ENCODE measurements at places on chromosomes 1 and 21.
A peak's percentile ranks its signal among the peaks of the same experiment; 100 is the strongest.

DNA sequence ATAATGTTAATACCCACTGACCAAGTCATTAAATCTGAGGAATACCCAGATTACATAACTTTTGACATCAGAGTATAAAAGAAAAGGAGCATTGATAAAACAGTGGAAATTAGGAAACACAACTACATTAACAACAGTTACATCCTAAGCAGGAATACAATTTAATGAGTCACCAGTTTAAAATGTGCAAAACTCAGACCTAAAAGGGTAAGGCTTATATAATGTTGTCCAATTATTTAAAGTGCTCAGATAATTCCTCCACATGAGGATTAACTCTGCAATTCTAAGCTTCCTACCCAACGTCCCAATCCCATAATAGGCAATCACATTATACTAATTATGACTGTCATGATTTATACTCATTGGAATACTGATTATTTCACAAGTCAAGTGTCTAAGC lies 50.5 kb downstream of the ABL2 start:
- DNase-seq, result no peak

DNA sequence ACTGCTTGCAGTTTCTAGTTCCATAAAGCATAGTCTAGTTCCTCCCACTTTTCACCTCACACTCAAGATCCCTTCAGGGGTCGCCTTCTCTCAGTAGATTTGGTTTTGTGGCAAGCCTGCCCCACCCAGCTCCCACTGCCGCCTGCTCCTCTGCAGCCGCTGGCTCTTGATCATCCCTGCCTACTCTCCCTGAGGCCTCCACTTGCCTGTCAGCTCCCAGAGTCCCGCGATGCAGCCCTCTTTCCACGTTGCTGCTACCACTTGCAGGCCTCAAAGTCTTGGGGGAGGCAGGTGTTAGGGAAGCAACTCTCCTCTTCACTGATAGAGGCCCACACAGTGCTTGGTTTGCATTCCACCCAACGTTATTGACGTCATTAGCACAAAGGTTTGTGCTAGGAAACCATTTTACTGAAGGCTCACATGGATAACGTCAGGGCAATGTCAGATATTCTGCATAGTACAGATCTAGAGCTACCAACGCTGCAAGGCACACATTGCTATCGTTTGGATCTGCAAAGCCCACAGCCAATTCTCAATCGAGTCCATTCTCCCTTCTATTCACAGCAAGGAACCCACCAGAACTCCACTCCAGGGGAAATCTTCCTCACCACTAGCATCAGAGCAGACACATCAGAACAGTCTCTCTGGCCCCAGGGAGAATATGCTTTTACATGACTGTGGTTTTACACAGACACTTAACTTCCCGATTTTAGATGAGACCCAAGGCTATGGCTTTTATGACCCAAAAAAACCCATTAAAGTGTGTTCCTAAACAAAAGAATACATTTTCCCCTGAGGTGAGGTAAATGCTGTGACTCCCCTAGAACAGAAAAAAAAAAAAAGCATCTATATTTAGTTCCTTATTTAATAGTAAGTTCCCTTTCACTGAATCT lies 519.5 kb upstream of the CAMK1G start:
- no peak for DNase-seq

- DNase-seq, result peak; percentile 32
Observed at GRCh38 chr1:19643602-19644394, at the start of gene NBL1. Gene NBL1 (plus strand): TSS chr1:19644311. CDS start chr1:19655031, 10,720 bp downstream.

DNA sequence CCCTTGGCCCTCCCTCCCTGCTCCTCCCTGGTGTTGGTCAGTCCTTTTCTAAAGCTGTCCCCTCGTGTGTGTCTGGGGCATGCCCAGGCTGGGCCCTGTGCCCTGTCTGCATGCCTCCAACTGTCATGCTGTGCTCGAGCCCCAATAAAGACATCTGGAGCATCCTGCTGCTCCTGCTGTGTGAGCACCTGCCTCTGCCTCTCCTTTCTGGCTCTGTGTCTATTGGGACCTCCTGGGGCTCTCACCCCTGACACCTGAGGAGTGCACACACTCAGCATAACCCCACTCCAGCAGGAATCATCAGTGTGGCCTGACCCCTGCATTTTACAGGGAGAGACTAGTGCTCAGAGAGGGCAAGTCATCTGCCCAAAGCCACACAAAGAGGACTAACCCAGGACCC lies 23.7 kb downstream of the KCNC4 start:
- DNase-seq, result no peak

DNA sequence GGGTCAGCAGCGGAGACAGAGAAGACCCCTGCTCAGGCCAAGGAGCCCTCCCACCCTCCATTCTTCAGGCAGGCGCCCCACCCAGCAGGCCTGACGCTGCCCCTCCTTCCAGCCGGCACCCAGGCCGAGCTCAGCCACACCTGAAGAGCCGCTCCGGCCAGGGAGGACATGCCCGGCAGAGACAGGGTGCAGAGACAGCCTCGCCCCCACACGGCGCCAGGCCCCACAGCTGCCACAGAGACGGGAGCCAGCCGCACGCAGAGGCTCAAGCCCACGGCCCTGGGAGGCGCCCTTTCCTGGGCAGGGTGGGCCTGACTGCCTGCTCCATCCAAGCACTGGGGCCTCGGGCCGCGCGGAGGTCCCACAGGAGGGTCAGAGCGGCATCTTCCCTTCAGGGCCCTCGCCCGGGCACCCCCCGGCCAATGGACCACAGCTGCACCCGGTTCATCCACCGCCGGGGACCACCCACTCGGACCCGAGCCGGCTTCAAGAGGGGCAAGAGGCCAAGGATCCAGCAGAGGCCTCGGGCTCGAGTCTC lies 5.2 kb downstream of the TTLL10 start:
- DNase-seq, result no peak

- DNase-seq, result no peak
Observed at GRCh38 chr1:40956407-40956806, 23.1 kb upstream of the CTPS1 start.

DNA sequence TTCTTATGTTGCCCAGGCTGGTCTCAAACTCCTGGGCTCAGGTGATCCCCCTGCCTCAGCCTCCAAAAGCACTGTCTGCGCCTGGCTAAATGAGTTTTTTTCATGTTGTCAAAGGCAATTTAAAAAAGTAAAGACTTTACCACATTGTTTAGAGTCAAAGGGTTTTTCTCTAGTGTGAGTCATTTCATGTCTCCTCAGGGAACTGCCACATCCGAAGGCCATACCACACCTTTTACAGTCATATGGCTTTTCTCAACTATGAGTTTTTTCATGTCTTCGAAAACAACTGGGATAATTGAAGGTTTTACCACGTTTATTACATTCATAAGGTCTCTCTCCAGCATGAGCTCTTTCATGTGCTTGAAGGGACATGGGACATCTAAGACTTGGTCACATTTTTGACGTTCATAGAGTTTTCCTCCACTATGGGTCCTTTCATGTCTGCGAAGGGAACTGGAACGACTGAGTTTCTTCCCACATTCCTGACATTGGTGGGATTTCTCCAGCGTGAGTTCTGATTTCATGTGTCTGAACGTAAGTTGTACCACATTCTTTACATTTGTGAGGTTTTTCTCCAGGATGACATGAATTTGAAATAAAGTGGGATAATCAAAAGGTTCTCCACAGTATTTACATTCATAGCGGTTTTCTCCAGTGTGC lies 65.6 kb downstream of the UCHL5 start:
- no peak for DNase-seq

DNA sequence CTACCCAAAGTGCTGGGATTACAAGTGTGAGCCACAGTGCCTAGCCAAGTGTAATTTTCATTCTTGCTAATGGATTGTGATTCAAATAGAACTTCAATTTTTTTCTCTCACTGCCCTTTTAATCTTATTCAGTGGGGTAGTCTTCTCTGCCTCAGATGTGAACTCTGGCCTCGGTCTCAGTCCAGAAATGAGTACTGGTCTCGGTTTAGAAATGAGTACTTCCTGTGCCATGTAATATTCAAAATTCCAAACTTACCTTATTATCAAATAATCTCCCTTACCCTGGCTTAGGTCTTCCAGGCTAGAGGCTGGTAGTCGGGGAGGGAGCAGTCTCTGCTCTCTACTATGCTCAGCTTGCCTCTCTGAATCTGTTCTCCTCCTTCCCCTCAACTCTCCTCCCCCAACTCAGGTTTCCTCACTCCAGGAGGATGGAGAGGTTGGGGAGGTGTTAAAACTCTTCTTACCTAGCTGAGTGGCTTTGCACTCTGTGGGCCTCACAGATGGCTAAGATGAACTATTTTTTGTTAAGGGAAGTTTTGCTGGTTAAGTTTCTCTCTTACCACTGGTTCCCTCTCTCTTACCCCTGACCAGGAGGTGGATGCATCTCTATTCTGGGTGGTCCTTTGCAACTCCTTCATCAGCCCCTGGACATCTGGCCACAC lies 4.8 kb upstream of the SLAMF9 start:
- no peak for DNase-seq

GRCh38 chr1:117760485-117760884 lies 154.6 kb downstream of the TENT5C start:
- DNase-seq, result no peak

- DNase-seq, result no peak
Observed at GRCh38 chr1:86239894-86240293, 83.3 kb upstream of the COL24A1 start.

All from NCI-H460 (cell line).